ENCODE measurements at places on chromosomes 4 and X.

DNA sequence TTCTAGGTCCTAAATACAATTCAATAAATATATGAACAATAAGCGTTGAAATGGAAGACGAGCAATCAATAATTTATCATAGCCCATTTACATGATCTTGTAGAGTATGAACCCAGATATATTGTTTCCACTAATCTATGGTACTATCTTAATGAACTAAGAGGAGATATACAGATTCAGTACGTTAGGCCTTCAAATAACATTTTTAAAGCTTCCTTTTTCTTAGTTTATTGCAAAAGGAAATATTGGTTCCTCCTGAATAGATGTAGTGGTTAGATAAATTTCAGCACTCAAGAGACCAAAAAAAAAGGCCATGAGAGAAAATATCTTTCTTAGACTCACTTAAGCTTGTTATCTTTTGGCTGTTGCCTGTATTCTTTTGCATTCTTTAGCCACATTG lies 147.5 kb upstream of the PITX2 start:
- no peak for DNase-seq

GRCh38 chr4:106494066-106494465 lies 125.5 kb upstream of the GIMD1 start:
- DNase-seq, result peak; percentile 20

GRCh38 chr4:110633358-110634341 lies 10.8 kb upstream of the PITX2 start:
- DNase-seq, result no peak

GRCh38 chr4:150256841-150257730 lies 178.8 kb downstream of the DCLK2 start:
- DNase-seq, result no peak

Data from RCC 7860 (cell line).